ENCODE measurements at places on chromosomes 4 and X. TPM values are rescaled to one million over a fixed set of nuclear protein-coding genes. Genes with fewer than 3 reads are reported as not detected.

Gene AKAP14
- not detected for total RNA-seq

Gene ZNF711
- total RNA-seq, result 0.23 TPM

Gene CXCL1
- total RNA-seq, result not detected

Gene NR0B1
- not detected for total RNA-seq

Gene PCDH19
- not detected for total RNA-seq

Gene MID1
- 0.08 TPM for total RNA-seq

Gene SH3BP2
- 82.5 TPM for total RNA-seq

Gene ATP8A1
- 28.9 TPM for total RNA-seq

Gene TMPRSS11F
- total RNA-seq, result not detected

Gene SLC6A14
- not detected for total RNA-seq

Gene TBC1D25
- 12.3 TPM for total RNA-seq

Gene MAGEA12
- total RNA-seq, result not detected
